ENCODE measurements at places on chromosomes 4 and X.

GRCh38 chr4:17468619-17469221 lies 43.2 kb downstream of the QDPR start:
- no peak for DNase-seq

DNA sequence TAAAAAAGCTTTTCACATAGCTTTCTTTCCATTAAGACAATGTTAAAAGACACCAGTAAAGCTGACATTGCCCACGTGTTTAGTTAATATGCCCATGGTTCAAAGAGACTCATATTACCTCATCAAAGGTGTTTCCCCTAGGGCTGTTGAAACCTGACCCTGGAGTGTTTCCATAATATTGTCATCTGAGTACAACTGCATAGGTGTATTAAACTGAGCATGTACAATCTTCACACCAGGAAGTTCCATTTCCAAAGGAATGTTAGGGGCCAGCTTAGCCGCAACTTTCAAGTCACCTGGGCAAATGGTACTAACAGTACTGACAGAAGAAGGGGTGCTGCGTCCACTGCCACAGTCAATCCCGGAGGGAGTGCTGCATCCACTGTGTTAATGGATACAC lies 27.1 kb downstream of the PDLIM3 start:
- DNase-seq, result no peak

DNA sequence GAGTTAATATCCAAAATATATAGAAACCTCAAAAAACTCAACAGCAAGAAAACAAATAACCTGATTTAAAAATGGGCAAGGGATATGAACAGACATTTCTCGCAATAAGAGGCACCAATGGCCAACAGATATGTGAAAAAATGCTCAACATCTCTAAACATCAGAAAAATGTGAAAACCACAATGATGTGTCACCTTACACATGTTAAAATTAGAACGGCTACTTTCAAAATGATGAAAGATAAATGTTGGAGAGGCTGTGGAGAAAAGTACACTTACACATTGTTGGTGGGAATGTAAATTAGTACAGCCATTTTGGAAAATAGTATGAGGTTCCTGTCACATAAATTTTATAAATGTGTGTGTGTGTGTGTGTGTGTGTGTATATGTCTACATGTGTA lies 731.3 kb downstream of the DMD start:
- DNase-seq, result no peak

- no peak for DNase-seq
Measured at GRCh38 chr4:78613522-78614321, 62.2 kb downstream of the ANXA3 start.

DNA sequence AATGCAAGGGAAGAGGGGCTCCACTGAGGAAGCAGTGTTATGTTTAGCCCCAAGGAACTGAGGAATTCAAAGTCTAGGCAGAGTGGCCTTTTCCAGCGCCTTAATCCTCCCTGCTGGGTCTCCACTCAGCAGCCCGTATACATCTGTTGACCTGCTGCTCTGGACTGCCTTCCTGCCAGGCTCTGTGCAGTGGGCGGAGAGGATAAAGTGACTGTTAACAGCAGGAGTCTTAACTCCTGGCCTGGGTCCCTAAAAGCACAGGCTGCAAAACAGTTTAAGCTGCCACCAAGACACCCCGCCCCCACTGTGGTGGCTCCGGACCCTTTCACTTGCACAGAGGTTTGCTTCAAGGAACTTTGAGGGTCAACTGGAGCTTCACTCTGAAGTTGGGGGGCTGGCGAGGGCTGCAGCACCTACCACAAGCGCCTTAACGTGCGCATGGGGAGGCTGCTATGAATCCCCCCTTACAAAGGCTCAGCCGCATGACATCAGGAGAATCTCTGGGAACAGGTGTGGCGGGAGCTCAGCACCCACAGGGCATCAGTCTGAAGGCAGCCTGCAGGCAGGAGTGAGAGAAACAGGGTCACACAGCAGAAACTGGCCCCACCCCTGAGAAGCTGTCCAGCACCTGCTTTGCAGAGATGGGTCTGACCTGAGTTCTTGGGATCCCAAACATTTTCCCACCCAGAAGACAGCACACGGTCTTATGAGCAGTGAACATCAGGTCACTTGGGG lies 358.2 kb upstream of the GATB start:
- no peak for DNase-seq

DNA sequence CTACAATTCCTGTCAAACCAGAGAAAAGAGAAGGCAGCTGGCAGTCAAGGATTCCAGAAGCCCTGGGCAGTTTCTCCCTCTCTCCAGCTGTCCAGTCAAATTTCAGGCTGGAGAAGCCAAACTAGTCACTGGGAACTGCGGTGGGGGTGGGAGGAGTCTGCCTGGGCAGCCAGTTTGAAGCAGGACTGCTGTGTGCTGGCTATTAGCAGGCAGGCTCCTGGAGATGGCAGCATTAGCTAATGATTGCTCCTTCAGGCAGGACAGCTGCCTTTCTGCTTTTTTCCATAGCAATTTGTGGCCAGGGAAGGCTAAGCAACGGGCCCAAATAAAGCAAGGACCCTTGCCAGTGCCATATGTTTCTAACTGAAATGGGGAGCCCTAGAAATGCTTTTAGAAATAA lies 44.7 kb upstream of the FGF13 start:
- DNase-seq, result peak; percentile 34

GRCh38 chr4:152678841-152679240 lies 956 bp downstream of the TMEM154 start:
- no peak for DNase-seq

- no peak for DNase-seq
Measured at GRCh38 chr4:119246177-119246733, 33.7 kb downstream of the USP53 start.

DNA sequence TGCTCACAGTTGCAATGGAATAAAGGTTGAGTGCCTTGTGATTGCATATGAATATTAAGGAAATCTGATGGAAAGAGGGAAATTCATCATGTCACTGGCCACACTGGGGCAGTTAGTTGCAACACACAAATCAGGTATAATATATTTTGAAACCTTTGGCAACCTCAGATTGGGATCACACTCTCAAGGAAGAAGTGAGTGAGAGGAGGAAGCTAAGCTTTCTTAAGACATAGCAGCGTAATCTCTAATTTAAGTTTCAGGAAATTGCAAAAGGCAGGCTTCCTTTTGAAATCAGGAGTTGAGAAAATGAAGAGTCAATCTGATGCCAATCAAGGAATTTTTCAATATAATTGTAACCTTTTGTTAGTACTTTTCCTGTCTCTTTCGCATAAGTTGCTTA lies 12.3 kb upstream of the CLTRN start:
- DNase-seq, result no peak

DNA sequence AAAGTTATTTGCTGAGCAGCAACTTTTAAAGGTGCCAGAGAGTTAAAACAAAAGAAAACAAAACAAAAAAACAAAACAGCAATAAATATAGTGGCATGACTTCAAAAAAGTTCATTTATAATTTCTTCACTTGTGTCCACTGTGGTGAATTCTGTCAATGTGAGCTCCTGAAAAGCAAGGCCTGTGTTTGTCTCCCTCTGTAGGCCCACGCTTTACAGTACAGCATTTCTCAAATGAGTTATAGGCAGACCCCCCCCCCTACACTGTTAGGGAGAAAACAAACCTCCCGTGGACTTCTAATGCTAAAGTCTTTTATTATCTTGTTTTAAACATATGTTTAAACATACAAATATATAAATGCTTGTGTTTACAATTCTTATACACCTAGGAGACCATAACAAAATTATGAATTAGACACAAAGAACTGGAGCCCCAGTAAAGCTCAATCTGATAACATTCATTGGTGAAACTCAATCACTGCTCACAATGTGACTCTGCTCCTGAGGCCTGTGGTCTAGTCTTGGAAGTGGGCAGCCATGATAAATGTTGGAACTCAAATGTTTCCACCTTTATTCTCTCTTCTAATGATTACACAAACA lies 47.0 kb upstream of the SCOC start:
- peak; percentile 42 for DNase-seq

- no peak for DNase-seq
Measured at GRCh38 chrX:115390078-115390477, 100.6 kb downstream of the LUZP4 start.

DNA sequence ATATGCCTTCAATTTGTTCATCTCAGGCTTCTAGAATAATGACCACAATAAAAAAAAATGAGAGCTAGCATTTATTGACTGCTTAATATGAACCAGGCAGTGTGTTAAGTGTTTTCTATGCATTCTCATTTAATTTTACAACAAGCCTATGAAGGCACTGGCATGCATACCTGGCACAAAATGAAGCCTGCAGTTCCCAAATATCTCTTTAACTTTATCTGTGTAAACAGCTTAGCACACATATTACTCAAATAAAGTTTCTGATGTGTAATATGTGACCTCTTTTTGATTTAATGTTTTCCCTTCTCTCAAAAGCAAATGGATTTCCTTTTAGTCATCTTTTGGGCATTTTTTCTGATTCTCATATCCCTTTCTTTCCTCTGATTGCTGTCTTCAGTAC lies 671.8 kb downstream of the PCDH7 start:
- no peak for DNase-seq

- no peak for DNase-seq
Measured at GRCh38 chr4:122052677-122053076, 99.5 kb upstream of the BLTP1 start.

DNA sequence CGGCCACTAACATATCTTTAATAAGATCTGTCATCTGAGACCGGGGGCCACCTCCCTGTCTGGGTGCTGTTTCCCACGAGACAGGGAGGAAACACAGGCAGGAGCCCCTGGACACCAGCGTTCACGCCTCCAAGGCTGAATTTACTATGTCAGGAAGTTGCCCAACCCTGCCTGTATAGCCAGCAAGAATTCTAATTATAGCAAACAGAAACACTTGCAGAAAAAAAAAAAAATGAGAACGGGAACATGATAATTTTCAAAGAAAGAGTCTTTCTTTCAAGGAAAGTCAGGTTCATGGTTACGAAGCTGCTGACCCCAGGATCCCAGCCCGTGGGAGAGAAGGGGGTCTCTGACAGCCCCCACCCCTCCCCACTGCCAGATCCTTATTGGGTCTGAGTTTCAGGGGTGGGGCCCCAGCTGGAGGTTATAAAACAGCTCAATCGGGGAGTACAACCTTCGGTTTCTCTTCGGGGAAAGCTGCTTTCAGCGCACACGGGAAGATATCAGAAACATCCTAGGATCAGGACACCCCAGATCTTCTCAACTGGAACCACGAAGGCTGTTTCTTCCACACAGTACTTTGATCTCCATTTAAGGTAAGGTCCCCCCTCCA lies at the start of gene IL3RA:
Gene IL3RA (plus strand): TSS at position 455 of the 613 bp plus-strand sequence. CDS start 4,981 bp downstream, outside the sequence.
- DNase-seq, result no peak

DNA sequence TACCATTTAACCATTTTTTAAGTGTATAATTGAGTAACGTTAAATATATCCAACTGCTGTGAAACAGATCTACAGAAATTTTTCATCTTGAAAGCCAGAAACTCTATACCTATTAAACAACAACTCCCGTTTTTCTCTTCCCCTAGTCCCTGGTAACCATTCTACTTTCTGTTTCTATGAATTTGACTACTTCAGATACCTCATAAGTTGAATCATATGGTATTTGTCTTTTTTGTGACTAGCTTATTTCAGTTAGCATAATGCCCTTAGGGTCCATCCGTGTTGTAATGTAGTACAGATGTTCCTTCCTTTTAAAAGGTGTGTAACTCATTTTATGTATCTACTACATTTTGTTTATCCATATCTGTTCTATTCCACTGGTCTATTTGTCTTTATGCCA lies 48.7 kb downstream of the STAG2 start:
- DNase-seq, result no peak

- peak; percentile 76 for DNase-seq
Measured at GRCh38 chr4:183441276-183441675, 3.2 kb upstream of the CDKN2AIP start.

- no peak for DNase-seq
Measured at GRCh38 chr4:151641167-151641566, 119.6 kb downstream of the GATB start.

DNA sequence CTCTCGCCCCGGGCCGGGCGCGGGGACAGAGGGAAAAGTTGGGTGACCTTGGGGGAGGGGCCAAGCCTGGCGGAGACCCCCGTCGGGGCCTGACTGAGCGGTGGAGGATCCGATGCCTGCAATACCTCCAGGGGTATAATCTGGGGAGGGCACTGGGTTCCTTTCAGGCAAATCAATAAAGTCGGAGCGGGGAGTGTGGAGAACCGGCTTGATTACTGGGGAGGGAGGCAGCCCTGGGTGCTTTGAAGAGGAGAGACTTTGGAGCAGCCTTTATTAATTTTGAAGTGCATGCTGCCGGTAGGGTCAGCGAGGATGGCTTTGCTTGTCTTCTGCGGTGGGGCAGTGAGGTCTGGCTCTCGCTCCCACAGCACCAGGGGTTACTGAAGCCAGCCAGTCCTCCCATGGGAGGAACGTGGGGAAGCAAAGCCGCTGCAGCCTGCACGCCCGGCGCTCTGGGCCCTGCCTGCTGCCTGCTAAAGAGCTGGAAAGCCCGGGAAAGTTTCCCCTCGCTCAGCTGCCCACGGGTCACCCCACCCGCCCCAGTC lies 403 bp upstream of the LGI2 start:
- no peak for DNase-seq

- no peak for DNase-seq
Measured at GRCh38 chr4:158817562-158818296, 48.9 kb downstream of the FNIP2 start.

DNA sequence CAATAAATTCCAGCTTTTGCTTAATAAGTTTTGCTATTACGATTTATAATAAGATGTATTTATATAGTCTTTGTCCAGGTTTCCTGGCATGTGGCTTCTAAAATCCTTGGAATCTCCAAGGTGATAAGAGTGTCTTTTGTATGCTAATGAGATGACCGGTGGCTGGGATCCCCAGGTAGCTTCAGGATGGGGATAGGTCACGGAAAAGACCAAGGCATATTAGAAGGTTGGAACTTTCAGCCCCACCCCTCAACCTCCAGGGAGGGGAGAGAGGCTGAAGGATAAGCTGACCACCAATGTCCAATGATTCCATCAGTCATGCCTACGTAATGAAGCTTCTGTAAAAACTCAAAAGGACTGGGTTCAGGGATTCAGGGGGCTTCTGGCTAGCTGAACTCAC lies 41.7 kb downstream of the SMIM20 start:
- no peak for DNase-seq

DNA sequence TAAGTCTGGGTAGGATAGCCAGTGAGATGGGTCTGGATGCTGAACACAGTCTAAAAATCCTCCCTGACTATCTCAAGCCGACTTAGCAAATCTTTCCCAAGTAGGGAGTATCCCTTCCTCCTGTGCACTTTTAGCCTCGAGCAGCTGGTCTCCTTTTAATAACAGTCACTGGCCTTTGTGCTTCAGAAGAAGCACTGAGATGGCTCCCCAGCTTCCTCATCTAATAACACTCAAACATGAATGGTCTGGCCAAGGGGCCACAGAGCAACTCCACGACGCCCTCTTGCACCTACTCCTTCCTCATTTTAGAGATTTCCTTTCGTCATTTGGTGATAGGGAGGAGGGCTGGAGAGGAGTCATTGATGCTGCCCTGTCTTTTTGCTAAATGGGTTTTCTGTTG lies 78.8 kb upstream of the TMEM150C start:
- DNase-seq, result no peak

DNA sequence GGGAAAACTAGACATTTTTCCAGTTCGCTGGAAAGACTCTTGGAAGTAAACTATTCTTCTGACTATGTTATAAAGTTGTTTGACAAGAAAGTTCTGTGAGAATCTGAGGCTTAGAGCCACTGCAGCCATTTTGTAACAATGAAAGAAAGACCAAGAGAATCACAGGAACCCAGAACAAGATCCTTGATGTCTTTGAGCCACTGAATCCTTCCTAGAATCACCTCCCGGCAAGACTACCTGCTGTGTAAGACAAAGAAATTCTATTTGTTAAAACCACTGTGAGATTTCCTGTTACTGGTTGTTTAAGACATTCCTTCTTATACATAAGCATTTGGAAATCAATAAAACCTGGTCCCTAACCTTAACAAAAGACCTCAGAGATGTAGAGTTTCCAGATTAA lies 175.7 kb upstream of the RASGEF1B start:
- no peak for DNase-seq
